Activated CD4-positive, alpha-beta memory T cell treated with anti-CD3 and anti-CD28 coated beads, Interleukin-2, amount 10 ng/mL, durations not matched to agents 7 days and 5 days (primary cell): ENCODE measurements at places on chromosomes 7 and 10.

DNA sequence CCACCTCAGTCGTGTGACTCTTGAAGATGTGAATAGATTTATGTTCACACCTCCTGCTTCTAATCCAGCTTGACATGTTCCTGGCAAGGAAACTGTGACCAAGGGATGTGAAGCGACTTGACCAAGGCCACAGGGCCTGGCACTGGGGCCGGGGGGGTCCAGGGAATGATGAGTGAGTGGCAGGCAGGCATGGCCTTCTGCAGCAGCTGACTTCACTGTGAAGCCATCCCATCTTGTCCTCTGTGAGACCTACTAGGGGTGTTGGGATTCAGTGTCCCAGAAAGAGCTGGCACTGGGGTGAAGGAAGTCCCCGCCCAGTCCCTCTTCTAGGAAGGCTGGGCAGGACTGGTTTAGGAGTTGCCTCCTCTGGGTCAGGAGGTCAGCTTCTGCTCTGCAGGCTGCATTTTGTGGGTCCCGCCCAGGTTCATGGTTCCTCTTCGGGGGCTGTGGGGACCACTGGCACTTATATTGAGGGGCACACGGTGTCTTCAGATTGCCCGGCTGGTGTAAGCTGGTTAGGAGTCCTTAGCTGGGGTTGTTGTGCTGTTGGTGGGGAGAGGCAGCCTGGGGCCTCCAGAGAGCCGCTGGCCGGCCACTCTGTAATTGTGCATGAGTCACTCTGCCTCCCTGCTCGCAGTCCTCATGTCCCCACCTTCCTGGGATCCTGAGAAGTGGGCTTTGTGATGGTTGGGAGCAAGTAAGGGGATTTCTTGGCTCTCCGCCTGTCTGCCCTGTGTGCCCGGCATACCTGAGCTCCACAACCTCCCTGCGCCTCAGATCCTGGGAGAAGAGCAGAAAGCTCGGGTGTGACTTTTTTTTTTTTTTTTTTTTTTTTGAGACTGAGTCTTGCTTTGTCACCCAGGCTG, 11.0 kb downstream of the ZMIZ1 start:
- DNase-seq = no peak

- DNase-seq = no peak
Observed at GRCh38 chr7:119395024-119395423, 878.0 kb upstream of the KCND2 start.

DNA sequence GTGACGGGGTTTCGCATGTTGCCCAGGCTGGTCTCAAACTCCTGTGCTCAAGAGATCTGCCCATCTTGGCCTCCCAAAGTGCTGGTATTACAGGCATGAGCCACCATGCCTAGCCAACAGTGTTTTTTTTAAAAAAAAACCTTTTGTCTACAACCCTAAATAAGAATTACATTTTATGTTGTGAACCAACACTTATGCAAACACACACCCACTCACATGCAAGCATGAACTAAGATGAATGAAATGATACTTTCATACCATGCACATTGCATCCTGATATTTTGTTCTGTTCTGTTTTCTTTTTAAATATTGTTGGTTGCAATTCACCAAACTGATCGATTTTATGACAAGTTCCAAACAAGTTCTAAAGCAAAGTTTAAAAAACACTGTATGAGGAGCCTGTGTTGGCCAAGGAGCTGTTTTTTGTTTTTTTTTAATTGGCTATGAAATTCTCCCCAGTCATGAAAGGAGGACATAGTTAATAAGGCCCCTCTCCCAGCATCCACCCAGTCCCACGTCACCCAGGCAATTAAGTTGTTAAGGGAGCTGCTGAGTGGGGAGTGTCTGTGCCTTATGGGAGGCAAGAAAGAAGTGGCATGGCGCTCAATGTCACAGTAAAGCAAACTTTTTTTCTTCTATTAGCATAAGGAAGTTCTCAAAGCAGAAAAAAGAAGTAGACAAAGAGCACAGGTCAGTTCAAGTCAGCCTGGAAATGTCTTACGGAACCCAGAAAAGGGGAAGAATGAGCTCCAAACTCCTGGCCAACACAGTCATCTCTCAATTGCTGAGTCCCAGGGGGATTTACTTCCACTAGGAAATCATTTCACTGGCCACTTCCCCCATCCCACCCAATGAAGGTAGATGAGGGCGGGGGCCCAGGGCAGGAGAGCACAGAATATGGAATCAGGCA, 50.1 kb downstream of the NOD1 start:
- no peak for DNase-seq

GRCh38 chr10:43921478-43921877, 272.8 kb upstream of the ZNF32 start:
- no peak for DNase-seq

DNA sequence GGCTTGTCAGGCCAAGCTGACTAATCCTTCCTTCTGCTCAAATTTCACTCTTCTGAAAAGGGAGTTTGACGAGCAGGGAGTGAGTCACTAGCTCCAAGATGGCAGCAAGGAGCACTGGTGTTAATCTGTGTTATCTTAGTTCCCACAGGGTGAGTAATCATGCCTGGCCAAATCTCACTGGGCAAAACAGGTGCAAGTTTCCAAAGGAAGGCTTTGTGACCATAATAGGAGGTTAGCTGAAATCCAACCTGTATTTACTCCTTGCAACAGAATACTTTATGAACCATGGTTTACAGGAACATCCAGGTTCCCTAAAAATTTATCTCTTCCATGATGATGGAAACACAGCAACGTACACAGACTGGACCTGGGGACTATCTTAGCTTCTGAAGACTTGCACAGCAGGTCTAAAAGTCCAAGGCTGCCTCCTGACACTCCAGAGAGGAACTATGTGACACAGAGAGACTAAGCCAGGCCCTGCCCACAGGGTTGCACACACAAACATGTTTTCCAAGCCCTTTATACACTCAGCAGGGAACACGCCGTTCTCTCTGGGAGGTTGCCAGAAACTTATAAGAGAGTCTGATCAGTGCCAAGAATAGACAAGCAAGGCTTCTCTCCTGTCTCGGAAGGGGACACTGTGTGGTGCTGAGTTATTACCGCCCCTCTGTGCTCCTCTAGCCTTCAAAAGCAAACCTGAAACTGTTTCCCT, 46.3 kb downstream of the PDK4 start:
- DNase-seq = no peak

- DNase-seq = no peak
Observed at GRCh38 chr10:70652761-70653657, 19.3 kb upstream of the ADAMTS14 start.

- DNase-seq = no peak
Observed at GRCh38 chr10:22620140-22620857, 94.1 kb downstream of the PIP4K2A start.
